ENCODE measurements at places on chromosomes 16 and 17.

DNA sequence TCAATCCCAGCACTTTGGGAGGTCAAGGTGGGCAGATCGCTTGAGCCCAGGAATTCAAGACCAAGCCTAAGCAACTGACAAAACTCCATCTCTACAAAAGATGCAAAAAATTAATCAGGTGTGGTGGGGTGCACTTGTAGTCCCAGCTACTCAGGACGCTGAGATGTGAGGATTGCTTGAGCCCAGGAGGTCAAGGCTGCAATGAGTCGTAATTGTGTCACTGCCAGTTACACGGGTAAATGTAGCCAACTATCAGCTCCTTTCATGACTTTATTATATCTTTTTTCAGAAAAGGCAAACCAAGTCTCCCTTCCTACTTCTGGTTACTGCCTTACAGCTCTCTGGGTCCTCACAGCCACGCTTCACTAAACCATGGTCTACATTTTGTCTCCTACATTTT is 4.0 kb downstream of the SDF2 start:
- DNase-seq = no peak

DNA sequence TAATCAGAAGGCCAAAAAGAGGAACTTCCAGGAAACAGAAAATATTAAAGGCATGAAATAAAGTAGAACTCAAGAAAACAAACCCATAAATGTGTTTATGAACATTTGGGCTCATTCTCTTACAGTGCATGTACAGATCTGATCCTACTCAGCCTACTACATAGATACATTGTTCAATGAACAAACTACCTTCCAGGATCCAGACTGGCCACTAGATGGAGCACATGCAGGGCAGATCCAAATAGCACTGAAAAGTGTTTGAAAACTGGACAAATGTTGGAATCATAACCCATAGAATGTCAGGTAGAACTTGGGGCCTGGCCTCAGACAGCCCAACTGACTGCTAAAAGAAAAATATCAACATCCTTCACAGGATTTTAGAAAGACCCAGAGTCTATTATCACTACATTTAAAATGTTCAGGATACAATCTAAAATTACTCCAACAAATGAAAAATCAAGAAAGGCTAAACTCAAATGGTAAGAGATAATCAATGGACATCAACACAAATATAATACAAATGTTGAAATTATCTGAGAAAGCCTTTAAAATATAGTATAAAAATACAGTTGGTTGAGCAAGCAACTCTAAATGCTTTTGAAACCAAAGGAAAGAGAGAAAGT is 122.4 kb upstream of the NUDT7 start:
- DNase-seq = no peak

- DNase-seq = no peak
Observed at GRCh38 chr17:72538901-72539352, 418.1 kb downstream of the SOX9 start.

- DNase-seq = no peak
Observed at GRCh38 chr17:74865504-74866197, 6.0 kb upstream of the GRIN2C start.

DNA sequence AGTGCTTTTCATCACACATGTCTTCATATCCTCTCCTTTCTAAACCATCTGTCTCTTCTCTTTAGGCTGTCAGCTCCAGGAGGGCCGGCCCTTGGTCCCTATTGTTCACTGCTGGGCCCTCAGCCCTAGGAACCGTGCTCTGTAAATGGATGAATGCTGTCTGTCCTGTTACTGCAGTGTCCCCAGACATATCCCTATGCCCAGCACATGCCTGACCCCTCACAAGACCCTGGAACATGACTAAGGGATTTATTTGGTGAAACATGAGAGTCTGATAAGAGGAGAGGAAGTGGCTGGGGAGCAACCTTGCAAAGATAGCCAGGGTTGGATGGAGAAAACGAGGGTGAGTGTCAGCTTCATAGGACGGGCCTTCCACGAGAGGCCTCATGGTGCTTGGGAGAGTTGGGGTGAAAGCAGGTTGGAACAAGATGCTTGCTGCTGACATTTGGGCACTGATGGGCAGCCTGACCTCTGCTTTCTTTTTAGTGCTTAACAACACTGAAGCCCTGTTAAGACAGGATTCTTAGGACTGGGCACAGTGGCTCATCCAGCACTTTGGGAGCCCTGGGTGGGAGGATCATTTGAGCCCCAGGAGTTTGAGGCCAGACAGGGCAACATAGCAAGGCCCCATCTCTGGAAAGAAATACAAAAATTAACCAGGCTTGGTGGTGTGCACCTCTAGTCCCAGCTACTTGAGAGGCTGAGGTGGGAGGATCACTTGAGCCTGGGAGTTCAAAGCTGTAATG is 39.0 kb downstream of the ABCC1 start:
- no peak for DNase-seq

GRCh38 chr17:76720211-76720610 is 6.2 kb downstream of the JMJD6 start:
- no peak for DNase-seq

DNA sequence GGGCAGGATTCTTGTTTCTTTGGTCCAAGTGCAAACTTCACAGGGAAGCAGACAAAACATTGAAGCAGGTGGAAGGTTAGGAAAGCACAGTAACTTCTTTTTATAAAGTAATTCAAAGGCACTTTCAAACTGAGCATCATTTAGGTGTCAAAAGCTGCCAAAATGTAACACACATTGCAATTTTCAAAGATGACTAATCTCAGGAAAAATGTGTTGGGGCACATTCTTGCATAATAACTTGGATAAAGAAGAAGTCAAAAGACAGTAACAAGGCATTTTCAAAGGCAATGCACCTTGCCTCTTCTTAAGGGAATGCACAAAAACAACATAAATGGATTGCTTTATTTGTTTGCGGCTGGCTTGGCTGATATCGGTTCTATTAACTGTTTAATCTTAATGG is 3.6 kb downstream of the KCNJ2 start:
- no peak for DNase-seq

- peak; percentile 23 for DNase-seq
Observed at GRCh38 chr17:81044764-81045589, 10.0 kb downstream of the BAIAP2 start.

DNA sequence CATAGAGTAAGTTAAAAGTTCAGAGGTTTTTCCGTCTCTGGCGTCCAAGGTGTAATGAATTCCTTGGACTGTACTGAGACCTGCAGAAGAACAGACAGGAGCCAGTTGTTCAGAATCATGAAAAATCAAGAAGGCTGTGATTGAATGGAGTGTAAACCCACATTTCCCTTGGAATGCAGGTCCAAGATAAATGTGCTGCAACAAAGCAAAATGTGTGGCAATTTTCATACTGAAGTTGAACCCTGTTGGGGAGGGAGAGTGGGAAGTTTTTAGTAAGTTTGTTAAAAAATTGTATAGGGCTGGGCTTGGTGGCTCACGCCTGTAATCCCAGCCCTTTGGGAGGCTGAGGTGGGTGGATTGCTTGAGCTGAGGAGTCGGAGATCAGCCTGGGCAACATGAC is 21.4 kb downstream of the GGNBP2 start:
- DNase-seq = no peak

DNA sequence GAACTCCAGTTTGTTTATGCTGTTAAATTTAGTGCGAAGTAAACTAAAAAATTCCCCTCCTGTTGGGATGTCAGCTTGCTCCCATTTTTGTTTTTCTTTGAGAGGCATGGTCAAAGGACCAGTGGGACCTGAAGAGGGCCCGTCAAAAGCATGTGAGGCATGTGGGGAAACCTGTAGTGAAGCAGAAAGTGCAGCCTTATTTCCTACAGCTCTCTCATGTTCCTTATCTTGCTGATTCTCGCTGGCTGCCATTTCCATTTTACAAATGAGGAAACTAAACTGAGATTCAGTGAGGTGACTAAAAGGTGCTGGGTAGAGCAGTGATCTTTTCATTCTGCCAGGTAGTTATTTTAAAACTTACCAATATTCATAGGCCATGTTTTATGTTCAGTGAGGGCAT is 27.1 kb downstream of the EPN2 start:
- no peak for DNase-seq

GRCh38 chr16:88807626-88808453 is 3.9 kb downstream of the APRT start:
- DNase-seq = no peak

GRCh38 chr17:34869641-34870040 is 91.6 kb downstream of the CCT6B start:
- no peak for DNase-seq

- no peak for DNase-seq
Observed at GRCh38 chr17:33016920-33017319, 25.3 kb downstream of the SPACA3 start.

- DNase-seq = no peak
Observed at GRCh38 chr16:52572656-52573055, 25.7 kb upstream of the TOX3 start.

DNA sequence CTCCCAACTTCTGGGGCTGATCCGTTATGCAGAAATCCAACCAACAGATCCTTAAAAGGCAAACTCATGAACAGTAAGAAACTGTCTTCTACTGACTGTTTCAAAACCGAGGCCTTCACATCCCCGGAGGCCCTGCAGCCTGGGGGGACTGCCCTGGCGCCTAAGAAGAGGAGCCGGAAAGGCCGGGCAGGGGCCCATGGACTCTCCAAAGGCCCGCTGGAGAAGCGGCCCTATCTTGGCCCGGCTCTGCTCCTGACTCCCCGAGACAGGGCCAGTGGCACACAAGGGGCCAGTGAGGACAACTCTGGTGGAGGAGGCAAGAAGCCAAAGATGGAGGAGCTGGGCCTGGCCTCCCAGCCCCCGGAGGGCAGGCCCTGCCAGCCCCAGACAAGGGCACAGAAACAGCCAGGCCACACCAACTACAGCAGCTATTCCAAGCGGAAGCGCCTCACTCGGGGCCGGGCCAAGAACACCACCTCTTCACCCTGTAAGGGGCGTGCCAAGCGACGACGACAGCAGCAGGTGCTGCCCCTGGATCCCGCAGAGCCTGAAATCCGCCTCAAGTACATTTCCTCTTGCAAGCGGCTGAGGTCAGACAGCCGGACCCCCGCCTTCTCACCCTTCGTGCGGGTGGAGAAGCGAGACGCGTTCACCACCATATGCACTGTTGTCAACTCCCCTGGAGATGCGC is 39.5 kb downstream of the SREBF1 start:
- no peak for DNase-seq

Data from DMS79 treated with DMSO at 0.1 percent for 48 hours (cell line).